ENCODE measurements at places on chromosomes 13 and 19.

DNA sequence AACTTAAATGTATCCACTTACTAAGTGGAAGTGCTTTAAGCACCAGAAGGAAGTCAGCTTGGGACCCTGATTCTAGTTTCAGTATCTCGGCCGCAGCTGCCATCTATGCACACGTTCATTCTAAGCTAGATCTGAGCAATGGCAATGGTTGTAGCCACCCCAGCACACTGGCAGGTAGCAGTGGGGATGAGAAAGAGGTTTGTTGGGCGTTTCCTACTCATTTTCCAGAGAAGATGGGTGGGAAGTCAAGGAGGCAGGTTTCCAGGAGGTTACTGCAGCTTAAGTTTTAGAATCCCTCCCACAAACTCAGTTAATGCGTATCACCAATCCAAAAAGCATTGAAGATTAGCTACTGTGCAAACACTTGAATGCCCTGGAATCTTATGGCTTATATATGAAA is 114.2 kb upstream of the TSC22D1 start:
- DNase-seq, result no peak

DNA sequence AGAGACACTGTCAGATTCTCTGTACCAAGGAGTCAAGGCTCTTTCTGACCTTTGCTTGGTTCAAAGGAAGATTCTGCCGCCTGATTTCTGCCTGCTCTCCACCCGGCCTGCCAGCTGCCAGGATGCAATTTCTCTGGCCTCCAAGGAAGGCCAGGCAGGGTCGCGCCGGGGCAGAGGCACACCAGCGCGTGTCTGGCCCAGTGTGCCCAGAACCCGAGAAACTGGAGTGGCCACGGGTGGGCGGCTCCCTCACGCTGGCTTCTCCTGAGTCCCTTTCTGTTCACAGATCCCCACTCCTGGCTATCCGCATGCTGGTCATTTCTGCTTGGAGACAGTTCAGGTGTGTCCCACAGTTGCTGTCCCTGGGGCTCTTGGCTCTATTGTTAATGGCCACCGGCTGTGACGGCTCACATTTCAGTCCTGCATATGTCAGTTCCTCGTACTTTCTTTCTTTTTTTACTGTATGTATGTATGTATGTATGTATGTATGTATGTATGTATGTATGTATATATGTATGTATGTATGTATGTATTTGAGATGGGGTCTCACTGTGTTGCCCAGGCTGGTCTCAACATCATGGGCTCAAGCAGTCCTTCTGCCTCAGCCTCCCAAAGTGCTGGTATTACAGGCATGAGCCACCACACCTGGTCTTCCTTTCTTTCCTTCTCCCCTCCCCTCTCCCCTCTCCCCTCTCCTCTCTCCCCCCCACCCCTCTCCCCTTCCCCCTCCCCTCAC is 16.9 kb downstream of the TMPRSS9 start:
- no peak for DNase-seq

DNA sequence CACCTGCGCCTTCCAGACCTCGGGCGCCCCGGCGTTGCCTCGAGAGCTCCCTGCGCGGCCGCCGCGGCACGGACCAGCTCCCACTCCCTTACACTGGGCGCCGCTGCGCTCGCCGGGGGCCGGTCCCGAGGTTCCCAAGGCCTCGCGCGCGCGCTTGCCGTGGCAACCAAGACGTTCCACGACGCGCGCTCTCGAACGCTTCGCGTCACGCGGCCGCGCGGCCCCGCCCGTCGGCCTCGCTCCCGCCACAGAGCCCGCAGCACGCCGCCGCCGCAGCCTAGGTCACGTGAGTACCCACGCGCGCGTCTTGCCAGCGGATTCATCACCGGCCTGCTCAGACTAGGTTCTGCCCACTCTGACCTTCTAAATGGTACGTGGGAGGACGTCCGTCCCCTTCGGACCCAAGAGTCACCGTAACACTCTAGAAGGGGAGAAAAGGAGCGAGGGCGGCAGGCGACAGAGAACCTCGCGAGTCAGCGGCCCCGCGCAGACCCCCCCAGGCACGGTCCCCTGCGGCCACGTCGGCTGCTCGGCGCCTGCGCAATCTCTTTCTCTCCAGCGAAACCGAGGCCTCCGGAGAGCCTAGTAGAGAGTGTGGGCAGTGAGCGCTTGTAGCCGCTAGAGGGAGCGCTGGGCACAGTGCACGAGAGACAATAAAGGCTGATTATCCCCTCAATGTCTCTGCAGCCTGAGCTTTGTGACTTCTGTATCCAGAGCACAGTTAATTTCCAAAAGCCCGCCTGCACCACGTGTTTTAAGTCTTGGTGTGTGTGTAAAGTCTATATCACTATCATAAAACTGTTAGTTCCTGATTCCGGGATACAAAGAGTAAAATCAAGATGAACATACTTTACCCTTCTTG is at the start of gene SPART:
Gene SPART (minus strand): TSS at position 173 of the 862 bp plus-strand sequence. CDS start 10,564 bp downstream, outside the sequence.
- DNase-seq, result peak; percentile 91

DNA sequence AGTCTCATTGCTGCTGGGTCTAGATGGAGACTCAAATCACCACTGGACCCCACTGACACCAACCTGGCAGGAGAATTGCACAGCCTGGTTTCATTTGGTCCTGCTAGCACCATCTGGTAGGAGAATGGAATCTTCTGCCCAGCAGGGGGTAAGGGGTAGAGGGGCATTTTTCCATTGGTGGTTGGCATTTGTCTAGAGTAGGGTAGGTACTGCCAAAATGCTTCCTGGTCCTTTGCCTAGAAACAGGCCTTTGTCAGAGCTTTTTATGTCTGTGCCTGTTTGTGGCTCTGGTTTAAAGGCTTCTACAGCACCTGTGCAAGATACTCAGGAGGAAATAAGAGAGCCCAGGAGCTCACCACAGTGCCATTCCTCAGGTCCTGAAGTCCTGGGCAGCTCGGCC is 121.3 kb downstream of the KCTD12 start:
- no peak for DNase-seq

DNA sequence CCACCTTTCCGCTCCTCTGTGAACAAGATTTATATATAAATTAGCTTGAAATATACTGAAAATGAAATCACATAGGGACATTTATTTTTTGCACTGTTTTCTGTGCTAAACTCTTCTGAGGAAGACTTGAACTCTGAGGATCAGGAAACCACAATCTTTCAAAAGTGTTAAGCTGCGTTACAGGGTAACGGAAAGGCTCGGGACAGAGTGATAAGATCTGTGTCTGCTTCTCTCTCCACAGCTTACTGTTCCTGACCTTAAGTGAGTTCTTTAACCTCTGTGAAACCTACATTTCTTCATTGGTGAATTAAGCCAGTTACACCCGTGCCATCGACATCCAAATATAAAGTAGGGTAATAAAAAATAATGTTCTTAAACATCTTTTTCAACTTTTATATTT is 38.9 kb downstream of the DACH1 start:
- DNase-seq, result no peak

DNA sequence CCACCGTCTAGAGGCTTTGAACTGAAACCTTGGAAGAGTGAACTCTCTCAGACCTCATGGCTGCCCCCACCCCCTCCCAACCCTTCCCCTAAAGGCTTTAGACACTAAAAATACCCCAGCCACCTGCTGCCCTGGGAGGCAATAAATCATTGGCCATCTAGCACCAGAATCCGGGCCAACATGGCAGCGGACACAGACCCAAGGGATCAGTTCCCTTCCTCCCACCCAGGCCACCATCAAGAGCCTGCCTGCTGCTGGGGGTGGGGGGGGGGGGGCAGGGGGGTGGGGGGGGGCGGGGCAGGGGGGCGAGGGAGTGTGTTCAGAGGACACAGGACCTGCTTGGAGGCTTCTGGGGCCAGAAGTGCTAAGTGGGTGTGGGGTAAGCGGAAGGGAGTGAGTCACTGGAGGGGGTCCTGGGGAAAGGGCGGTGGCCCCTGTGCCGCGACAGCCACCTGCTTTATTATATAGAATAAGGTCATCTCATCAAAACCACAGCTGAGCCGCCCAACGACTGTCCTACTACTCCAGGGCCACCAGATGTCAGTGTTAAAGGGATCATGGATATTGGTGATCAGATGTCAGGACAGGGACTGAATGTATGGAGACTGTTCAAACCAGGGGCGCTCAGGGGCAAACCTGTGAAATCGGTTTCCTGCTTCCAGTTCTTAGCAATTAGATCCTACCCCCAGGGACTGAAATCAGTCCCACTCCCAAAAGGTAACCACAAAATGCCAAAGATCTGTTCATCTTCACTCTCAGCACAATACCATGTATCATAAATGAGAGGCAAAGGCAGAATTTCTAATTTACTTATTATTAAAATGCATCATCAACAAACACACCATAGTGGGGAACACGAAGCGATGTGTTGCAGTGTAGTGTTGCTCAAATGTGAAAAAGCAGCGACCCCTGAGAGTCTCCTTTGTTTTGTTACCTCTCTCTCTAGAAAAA is 24.3 kb downstream of the ARL11 start:
- DNase-seq, result no peak

GRCh38 chr13:106484084-106484483 is 51.4 kb downstream of the EFNB2 start:
- DNase-seq, result no peak

DNA sequence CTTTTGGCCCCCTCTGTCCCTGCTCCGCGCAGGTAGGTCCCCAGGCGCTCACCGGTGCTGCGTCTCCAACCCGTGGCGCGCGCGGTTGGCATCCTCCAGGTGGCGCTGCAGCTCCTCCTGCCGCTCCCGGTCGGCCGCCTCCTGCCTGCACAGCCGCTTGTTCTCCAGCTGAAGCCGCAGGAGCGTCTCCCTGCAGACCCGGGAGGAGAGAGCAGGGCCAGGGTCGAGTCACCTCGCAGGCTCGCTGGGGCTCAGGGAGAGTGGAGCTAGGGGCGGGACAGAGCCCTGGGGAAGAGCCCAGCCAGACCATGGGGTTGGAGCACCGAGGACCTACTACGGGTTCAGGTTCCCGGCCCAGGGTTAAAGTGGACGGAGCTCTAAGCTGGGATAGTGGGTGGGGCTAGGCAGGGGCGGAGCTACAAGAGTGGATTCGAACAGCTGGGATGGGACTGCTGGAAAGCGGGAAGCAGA is 9.3 kb downstream of the HOOK2 start:
- DNase-seq, result peak; percentile 63

DNA sequence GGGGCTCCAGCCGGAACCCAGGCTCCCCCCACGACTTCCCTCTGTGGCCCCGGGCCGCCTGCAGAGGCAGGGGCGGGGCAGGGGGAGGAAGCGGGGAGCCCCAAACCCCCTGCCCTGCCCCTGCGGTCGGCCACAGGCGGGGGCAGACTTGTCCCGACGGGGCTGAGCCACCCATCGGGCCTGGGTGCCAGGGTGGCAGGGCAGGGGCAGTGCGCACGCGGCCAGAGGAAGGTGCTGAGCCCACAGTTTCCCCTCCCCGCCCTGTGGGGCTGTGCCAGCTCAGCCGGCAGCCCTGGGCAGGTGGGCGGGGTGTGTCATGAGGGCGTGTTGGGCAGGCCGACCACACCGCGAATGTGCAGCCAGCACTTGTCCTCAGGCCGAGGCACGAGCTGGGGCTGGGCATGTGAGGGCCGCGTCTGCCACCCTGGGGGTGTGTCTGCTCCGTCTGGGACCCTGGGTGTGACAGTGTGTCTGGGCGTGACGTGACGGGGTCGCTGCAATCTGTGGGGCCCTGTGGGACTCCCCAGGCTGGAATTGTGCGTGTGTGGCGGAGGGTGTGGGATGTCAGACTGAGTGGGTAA is 17.7 kb downstream of the CCDC97 start:
- DNase-seq, result peak; percentile 81

GRCh38 chr13:110306960-110307766 is at the start of the genes COL4A1 and COL4A2:
COL4A1 (minus strand) TSS chr13:110307157; CDS start chr13:110307027, 130 bp downstream.
COL4A2 (plus strand) TSS chr13:110307284; CDS start chr13:110307904, 620 bp downstream.
- no peak for DNase-seq

- DNase-seq, result no peak
These were observed 23.1 kb downstream of the SIGLEC5 start for GRCh38 chr19:51607077-51607476.

GRCh38 chr13:52405767-52406494 is at the start of gene THSD1:
THSD1 (minus strand) TSS chr13:52406172; CDS start chr13:52402600, 3,572 bp downstream.
- peak; percentile 6 for DNase-seq

DNA sequence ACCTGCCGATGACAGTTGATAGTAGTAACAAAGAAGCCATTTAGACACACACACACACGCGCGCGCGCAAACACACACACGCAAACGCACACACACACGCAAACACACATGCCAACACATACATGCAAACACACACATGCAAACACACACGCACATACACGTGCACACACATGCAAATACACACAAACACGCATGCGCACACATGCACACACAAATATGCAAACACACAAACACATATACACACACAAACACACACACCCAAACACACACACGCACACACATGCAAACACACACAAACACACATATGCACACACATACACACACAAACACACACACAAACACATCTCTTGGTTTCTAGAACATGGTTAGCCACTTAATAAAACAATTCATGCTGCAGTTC is 50.1 kb downstream of the ZNF557 start:
- no peak for DNase-seq

DNA sequence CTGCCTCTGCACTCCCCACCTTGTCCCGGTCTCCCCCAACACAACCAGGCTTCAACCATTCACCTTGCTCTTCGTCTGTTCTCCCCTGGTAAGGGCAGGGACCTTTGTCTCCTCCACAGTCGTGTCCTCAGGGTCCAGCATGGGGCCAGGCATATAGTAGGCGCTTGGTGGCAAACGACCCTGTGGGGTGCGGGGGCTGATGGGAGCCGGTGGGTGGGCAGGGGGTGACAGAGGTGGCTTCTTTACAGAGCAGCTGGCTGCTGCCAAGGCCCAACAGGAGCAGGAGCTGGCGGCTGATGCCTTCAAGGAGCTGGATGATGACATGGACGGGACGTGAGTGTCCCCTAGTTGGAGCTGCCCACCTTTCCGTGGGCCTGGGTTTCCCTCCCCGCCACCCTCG is 9.7 kb downstream of the PRKCSH start:
- DNase-seq, result no peak

DNA sequence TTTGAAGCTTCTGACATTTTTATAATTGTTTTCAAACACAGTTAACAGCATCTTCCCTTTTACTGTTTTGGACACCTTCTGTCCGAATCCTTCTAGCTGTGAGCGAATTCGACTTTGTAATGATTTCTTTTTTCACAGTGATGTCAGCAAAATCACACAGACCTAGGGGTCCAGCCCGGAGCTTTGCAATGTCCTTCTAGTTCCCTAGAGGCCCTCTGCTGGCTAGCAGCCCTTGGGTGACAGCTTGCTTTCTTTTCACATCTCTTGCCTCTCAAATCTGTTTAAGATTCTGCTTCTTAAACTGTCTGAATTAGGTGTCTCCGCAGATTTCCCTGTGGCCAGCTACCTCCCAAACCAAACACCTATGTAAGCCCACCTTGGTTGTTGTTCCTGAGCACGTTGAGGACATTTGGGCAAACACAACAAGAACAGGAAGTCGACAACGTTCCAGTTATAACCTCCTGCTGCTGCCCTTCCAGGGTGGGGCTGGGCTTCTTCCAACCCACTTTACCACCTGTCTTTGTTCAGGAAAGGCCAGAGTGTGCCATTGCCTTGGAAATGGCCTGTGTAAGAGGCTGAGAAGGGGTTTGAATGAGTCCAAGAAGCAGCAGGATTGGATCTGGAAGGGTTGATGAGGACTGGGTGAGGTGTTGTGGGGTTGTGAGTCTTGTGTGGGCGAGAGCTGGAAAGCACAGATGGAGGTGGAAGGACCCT is 123.1 kb downstream of the ATP8A2 start:
- no peak for DNase-seq

DNA sequence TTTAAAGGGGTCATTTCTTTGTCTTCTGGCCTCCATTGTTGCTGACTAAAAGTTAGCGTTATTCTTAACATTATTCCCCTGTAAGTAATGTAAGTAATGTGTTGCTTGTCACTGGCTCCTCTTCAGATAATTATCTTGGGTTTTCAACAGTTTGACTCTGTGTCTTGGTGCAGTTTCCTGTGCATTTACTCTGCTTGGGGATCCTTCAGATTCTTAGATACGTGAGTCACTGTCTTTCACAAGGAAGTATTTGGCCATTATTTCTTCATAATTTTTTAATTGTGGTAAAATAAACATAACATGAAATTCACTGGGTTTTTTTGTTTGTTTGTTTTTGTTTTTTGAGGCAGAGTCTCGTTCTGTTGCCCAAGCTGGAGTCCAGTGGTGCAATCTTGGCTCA is 13.5 kb upstream of the OR7D2 start:
- DNase-seq, result no peak
